ENCODE measurements at places on chromosomes 2 and 18. TPM values are rescaled to one million over a fixed set of nuclear protein-coding genes. Genes with fewer than 3 reads are reported as not detected.

Gene LBX2
- total RNA-seq, result 0.69 TPM

Gene CTAGE1
- total RNA-seq, result not detected

Gene PDE11A
- under 0.01 TPM for total RNA-seq

Gene DES
- total RNA-seq, result 23,770 TPM

Gene CKAP2L
- total RNA-seq, result 0.23 TPM

Gene OR6B2
- not detected for total RNA-seq

Gene TCF7L1
- total RNA-seq, result 8.7 TPM

Measured in esophagus muscularis mucosa (tissue), 4 donors.